Right ventricle myocardium superior (tissue), 1 donor: ENCODE measurements at places on chromosomes 12 and 14.

DNA sequence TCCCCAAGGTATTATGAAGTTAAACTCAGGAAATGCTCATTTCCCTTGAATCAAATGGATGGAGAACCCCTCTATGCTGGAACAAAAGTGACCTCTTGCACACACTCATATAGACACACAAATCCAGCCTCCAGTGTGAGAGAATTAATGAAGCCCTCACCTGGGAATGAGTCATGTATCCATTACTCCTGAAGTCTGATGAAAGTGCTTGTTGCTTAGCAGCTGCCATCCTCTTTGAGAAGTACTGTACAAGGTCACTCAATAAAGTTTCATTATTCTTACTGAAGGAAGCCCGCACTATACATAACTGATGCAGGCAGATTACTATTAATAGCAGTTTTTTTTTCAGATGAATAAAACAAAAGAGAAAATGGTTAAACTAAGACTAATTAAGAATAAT is 102.3 kb downstream of the RERG start:
- no peak for DNase-seq

DNA sequence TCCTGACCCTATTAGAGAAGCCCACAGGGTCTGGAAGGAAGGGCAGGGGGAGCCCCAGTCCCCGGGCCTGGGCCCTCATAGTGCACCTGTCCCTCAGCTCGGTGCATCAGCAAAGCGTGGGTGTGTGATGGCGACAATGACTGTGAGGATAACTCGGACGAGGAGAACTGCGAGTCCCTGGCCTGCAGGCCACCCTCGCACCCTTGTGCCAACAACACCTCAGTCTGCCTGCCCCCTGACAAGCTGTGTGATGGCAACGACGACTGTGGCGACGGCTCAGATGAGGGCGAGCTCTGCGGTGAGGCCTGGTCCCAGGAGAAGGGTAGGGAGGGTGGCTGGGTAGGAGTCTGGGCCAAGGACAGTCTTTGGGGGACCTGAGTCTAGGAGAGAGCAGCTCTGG is 26.3 kb upstream of the LRP1-AS start:
- DNase-seq: no peak

GRCh38 chr12:119609358-119609757 is 15.8 kb downstream of the TMEM233 start:
- DNase-seq: no peak

GRCh38 chr12:89087149-89087825 is 265.0 kb downstream of the DUSP6 start:
- no peak for DNase-seq

DNA sequence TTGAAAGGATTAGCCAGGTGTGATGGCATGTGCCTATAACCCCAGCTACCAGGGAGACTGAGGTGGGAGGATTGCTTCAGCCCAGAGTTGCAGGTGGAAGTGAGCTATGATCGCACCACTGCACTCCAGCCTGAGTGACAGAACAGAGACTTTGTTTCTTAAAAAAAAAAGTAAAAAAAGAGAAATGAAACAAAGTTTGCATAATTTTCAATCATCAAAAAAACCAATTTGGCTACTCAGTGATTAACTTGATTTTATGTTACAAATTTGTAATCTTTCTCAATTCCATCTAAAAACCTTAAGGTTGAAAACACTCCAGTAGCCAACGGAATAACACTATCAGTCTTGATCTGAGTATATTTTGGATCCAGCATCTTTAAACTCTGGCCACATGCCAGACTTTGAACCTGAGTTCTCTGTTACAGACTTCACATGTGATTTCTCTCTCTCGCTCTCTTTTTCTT is 12.6 kb upstream of the DENND5B start:
- no peak for DNase-seq

DNA sequence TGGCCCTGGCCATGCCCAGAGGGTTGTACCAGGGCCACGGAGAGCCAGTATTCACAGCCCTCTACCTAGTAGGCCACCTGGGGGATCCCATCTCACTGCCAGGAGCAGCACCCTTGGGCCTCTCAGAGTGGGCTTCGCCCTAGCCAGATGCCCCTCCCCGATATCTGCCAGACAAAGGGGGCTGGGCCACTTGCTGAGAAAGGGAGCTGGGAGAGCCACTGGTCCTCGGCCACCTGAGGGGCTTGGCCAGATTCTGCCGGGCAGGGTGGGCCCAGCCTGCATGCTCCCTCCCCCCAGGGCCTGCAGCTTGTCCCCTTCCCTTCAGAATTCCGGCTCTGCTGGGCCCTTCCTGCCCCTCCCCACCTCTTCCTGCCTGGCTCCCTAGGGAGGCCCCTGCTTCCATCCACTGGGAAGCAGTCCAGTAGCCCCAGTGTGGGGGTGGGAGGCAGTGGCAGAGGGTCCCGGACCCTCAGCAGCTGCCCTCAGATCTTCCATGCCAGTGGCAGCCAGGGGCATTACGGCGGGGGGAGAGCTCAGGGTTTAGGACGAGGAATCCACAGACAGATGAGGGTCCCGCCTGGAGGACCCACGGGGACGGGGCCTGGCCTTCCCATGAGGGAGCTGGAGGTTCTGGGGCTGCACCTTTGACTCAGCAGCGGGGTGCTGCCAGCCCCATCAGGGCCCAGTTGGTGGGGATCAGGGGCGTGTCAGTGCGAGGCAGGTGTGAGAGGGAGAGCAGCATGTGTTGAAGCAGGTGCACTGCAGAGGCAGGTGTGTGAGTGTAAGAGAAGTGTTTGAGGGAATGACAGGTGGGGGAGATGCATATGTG is 2.4 kb downstream of the CRIP2 start:
- peak; percentile 60 for DNase-seq

DNA sequence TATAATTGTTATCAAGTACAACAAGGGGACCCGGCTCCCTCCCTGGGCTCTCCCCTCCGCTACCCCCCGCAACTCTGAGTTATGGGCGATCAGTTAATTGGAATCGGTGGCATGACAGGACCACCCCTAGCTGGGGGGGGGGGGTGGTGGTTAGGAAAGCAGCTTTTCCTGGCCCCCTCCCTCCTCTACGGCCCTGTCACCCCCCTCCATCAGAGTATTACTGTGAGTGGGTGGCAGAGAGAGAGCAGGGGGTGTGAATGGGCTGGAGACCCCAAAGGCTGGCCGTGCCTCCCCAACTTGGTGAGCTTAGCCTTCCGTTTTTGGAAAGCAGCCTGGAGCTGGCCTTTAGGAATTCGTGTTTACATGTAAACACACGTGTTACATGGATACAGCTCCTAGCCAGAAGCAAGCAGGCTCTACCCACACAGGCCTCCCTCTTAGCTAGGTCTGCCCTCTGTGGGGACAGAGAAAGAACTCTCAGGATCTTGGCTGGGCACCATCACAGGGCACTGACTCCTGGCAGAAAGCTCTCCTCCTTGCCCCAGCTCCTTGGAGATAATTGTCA is 1.1 kb upstream of the HOXC4 start:
- no peak for DNase-seq

GRCh38 chr14:59679872-59680271 is 103.3 kb upstream of the CCDC175 start:
- DNase-seq: no peak

DNA sequence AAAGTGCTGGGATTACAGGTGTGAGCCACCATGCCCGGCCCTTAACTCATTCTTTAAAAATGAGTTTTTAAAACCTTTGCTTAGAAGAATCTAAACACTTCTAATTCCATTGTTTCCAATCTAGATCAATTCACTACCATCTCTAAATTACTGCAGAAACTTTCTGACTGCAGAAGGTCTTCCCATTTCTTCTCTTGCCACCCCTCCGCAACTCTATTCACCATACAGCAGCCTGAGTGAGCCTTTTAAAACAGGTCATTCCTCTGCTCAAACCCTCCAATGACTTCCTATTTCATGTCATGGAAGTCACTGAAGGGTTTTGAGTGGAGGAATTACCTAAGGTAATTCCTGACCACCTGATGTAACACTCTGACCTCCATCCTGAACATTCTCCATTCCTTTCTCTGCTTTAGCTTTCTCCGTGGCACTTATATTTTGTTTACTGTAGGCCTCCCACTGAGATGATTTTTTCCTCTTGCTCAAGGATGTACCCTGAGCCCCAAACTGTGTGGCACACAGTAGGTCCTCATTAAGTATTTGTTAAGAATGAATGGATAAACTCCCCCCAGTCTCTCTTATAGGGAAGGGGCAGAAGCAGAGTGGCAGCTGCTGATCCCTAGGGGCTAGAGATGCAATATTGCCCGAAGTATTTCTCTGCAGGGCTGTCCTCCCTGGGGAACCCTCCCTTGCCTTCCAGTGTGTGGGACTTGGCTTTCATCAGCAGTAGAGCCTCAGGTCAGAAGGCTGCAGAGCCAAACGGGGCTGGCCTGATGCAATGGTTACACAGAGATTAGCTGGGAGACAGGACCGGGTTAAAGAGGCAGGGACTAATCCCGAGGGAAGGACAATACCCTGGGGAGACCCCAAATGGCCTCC is 1.2 kb downstream of the DDIT3 start:
- peak; percentile 64 for DNase-seq

GRCh38 chr12:25065035-25065434 is 116.1 kb upstream of the BCAT1 start:
- no peak for DNase-seq

- no peak for DNase-seq
These were observed 424.8 kb downstream of the DIO2 start for GRCh38 chr14:79786522-79786921.
